SJSA1 (cell line): ENCODE measurements at places on chromosomes 4 and X. TPM values are rescaled to one million over a fixed set of nuclear protein-coding genes. Genes with fewer than 3 reads are reported as not detected.

DNA sequence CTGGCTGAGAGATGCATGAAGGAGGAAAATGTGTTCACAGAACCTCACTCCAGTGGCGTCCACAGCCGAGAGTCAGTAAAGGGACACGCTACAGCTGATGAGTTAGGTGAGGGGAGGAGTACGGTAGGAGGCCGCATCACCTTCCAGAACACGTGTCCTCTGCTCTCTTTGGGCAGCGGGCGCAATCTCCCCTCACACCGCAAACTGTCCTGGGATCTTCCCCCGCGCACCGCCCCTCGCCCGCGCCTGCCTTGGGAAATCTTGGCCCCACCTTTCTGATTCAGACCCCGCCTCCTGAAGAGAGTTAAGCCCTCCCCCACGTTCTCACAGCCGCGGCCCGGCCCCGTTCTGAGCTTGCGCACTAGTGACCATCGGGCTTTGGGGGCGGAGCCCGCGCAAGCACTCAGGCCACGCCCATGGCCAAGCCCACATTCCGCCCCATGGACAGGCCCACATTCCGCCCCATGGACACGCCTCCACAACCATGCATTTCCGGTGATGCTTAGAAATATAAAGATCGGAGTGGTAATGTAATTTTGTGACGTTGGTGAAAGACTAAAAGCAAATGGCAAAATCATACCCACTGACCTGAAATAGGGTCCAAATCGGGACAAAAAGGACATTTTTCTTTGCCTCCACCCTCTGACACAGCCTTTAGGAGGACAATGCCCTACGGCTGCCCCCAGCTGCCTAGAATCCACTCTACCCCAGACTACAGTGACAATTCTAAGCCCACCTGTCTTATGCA is 13.3 kb downstream of the SMIM10 start:
- DNase-seq, result peak; percentile 85

- DNase-seq, result no peak
These were observed 21.6 kb upstream of the FGG start for GRCh38 chr4:154634058-154634457.

CLNK gene
- not detected in 2 replicates for total RNA-seq

CFAP47 gene
- not detected in 2 replicates for total RNA-seq

- DNase-seq, result no peak
These were observed 493.5 kb upstream of the PRKX start for GRCh38 chrX:4206941-4207340.

DNA sequence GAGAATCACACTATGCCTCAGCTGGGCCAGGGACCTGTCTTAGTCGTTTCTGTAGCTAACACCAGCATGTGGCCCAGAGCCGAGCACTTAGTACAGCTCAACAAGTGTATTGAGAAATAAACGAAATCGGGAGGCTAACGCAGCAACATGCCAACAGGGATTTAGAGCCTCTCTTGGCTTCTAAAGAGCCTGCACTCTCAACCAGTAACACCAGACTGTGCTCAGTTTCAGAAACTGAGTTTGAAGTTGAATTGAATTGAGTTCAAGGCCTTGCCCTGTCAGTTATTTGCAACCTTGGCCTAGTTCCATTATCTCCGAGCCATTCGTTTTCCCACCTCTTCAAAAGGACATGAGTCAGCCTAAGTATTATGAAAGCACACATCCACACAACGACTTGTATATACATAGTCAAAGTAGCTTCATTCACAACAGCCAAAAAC is 71.3 kb upstream of the LDB2 start:
- peak; percentile 26 for DNase-seq

GRCh38 chr4:7017446-7018048 is 25.6 kb upstream of the TADA2B start:
- no peak for DNase-seq

ENPP6 gene
- total RNA-seq, result not detected in 2 replicates

DNA sequence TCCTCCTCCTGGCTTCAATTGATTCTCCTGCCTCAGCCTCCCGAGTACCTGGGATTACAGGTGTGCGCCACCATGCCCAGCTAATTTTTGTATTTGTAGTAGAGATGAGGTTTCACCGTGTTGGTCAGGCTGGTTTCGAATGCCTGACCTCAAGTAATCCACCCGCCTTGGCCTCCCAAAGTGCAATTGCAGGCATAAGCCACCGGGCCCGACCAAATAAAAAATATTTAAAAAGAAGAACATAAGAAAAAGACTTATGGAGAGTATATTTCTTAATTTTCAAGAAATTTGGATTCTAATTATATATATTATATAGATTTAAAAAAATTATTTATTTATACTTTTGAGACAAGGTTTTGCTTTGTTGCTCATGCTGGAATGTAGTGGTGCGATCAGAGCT is 29.8 kb downstream of the N4BP2 start:
- no peak for DNase-seq

DNA sequence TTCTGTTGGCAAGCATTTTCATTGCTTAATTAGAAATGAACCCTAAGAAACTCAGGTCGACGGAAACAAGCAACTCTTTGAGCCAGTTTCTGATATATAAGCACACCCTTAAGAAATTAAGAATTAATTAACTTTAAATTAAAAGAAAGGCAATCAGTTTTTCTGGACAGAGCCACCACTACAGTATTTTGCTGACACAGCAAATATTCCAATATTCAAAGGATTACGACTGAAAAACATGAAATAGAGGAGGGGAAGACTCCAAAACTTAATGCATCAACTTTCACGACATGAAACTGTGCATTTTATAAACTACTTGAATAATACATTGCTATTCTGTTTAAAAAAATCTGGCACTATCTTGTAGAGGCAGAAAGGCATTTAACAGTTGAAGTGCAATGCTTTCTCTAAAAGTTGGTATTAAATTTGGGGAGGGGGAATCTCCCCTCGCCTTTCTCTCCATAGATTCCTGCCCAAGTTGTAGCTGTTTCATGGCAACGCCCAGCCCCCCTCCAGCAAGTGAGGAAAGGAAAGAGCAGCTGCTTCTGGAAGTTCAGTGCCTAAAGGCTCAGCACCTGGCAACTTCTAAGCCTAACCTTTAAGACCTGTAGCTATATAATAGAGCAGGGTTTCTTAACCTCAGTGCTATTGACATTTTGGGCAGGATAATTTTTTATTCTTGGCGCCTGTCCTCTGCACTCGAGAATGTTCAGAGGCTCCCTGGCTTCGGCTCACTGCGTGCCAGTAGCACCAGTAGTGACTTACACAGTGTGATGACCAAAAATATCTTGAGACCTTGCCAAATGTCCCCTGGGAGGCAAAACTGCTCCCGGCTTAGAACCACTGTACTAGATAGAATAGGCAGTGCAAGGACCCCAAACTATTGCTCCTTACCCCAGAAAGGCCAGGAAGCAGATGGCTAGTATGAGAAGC is 6.7 kb upstream of the ZCCHC18 start:
- no peak for DNase-seq

DNA sequence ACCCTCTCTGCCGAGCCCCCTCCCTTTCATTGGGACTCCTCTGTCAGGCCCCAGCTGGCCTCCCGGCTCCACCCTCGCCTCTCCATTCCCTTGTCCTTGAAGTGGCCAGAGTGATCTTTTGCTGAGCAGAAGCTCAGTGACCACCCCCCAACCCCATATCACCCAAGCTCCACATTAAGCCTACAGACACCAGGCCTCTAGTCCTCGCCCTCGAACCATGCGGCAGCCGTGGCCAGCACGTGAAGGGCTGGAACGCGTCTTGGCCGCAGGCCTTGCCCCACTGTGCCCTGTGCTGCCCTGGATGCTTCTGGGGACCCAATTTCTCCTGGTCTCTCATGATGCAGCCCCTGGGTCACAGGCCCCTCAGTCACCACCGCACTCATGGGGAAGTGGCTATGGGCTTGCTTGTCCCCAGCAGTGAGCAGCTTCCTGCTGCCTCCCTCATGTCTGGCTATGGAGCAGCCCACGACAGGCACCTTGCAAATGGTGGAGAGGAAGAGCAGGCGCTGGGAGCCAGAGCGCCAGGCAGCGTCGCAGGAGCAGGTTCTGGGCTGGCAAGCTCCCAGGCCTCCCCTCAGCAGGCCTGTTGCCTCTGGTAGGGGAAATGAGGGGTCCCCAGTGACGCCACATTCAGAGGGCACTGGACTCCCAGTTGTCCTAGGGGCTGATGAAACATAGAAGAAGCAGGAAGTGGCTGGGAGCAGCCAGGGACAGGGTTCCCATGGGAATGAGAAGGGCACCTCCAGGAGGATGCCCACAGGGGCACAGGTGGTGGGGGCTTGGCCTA is 757 bp upstream of the SRPK3 start:
- DNase-seq, result no peak

COL25A1 gene
- total RNA-seq, result 0.16 and 0.42 TPM in 2 replicates

DNA sequence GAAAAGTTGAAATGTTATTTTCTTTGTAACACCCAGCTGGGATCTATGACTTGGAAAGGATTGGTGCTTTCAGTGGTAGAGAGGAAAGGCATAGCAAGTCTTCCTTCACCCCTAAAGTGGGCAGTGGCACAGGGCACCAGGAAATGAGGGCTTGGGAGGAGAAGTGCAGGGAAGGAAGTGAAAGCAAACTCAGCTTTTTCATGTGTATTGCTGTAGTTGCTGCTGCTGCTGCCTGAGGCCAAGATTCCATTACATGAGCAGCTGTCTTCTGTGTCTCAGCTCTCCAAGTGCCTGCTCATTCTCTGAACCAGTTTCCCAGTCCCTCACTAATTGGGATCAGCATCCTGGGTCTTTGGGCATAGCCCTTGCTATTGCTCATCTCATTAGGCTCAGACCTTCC is 2.6 kb downstream of the HCCS start:
- no peak for DNase-seq

L1CAM gene
- total RNA-seq, result 0.05 TPM in 1 of 2 replicates, not detected in the other

DNA sequence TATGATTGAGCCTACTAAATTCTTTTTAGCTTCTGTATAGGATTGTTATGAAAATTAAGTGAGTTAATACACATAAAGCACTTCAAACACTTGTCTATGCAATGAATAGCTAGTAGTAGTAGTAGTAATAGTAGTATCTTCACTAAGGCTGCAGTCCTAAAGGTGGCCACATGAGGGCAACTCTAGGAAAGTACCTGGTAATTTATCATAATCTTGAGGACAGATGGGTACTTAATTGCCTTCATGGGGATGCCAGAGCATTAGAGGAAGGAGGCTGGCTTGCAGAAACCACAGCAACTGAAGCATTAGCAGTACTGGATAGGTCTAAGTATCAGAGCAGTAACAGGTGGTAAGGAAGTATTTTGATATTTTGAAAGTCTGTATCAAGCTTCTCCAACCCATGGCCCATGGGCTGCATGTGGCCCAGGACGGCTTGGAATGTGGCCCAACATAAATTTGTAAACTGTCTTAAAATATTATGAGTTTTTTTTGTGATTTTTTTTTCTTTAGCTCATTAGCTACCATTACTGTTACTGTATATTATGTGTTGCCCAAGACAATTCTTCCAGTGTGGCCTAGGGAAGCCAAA is 17.3 kb downstream of the NIPAL1 start:
- peak; percentile 39 for DNase-seq

DNA sequence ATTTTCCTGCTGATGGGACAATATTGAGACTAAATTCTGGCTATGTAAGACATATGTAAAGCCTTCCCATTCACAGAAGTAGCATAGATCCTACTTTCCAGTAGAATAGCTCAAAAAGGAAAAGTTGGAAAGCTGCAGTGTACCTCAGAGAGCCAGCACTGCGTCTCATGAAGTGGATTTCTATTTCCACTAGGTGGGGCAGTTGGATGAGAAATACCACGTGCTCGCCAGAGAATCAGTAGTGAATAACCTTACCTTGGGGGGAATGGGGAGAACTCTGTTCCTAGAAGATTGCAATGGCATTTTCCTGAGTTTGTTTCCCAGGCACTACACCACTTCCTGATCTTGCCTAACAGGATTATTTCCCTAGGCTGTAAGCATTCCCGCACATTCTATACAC is 907.1 kb downstream of the FSTL5 start:
- DNase-seq, result no peak

DNA sequence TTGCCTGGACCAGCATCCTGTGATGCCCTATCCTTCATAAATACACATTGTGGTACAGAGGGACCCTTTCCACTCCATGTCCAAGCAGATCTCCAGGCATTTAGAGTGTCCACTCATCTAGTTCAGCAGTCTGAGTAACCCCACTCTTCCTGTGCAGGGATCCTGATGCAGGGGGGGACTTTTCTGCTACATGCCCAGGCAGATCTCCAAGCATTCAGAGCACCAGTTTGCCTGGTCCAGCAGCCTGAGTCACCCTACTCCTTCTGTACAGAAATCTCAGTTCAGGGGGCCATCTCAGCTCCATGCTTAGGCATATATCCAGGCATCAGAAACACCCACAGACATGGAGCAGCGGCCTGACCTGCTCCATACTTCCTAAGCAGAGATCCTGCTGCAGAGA is 1089.8 kb downstream of the FAT4 start:
- no peak for DNase-seq

SPOCK3 gene
- not detected in 2 replicates for total RNA-seq

PLP2 gene
- total RNA-seq, result 48.3 and 63.8 TPM in 2 replicates

DNA sequence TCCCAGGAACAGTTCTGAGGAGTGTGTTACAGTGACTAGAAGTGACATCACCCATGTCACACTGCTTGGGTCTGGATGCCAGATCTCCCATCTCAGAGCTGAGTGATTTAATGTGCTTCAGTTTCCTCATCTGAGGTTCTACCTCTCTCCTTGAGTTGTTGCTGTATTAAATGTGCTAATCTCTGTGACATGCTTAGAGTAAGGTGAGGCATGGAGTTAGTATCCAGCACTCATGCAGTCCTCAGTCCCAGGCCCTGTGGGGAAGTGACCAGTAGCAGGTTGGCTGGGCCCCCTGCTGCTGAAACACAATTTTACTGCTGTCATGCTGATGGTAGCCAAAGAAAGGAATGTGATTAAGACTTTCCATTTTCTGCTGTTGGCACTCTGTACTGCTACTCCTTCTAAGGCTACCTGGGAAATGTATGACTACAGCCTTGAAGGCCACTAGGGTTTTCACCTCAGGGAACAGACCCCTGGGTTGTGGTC is 639.6 kb downstream of the MID1IP1 start:
- no peak for DNase-seq

DNA sequence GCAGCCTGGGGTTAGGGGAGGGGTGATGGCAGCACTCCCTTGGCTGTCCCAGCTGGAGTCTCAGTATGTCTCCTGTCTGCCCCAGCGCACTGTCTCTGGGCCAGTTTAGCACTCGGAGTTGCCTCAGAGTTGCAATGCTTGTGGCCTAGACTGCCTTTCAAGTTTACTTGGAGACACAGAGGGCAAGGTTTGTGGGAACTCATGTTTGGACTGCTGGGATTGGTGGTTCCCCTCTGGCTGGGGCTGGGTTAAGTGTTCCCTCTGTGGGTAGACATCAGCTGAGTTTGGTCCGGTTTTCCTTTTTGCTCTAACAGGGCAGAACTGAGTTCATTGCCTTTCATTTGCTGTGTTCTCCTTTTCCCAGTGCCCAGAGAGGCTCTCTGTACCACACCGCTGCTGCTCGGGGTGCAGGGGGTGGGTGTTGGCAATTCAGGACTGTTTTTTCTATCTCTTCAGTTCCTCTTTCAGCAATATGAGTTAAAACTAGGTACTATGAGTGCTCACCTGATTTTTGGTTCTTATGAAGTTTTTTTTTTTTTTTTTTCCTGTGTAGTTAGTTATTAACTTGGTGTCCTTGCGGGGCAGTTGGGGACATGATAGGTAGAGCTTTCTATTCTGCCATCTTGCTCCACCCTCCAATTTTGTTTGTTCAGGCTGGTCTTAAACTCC is 17.2 kb downstream of the RAB33B start:
- DNase-seq, result no peak

TKTL2 gene
- total RNA-seq, result not detected in 2 replicates

- no peak for DNase-seq
These were observed 206.0 kb upstream of the ARHGAP24 start for GRCh38 chr4:85268961-85269360.
